Ascending aorta (tissue), 2 donors: ENCODE measurements at places on chromosomes 4 and X.

DNA sequence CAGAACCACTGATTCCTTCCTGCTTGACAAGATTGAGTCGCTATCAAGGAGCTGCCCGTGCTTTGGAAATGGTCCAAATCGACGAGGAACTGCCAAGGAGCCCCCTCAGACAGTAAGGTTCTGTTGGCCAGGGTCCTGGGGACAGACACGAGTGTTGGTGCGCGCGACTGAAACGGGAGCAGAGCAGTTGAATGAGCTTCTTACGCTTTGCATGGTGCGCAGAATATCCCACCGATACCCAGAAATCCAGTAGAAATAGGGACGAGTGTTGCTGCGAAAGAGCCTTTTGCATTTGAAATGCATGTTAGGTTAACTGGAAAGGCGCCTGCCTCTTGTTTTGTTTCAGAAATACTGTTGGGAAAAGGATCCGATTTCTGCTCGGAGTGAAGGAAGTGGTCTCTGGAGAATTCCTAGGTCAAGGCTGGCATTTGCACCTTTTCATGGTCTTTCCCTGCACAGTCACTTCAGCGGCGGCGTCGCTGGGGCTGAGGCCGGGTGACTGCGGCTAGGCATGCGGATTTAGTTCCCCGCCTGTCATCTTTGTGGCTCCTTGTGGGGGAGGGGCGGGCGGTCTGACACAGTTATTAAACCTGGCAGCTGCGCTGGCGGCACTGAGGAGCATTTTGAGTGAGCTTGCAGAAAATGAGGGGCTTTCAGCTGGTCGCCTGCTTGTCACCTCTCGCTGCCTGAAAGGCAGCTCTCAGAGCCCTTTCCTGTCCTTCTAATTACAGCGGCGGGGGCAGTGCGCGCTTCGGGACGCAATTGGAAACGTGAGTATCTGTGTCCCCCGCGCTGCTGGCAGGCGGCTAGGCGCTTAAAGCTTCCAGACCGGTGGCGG lies 51.5 kb upstream of the TRIM2 start:
- DNase-seq: peak; percentile 71

GRCh38 chr4:24330172-24330571 lies 254.2 kb downstream of the DHX15 start:
- DNase-seq: no peak

GRCh38 chr4:76562161-76562560 lies 127.1 kb downstream of the SHROOM3 start:
- DNase-seq: no peak

DNA sequence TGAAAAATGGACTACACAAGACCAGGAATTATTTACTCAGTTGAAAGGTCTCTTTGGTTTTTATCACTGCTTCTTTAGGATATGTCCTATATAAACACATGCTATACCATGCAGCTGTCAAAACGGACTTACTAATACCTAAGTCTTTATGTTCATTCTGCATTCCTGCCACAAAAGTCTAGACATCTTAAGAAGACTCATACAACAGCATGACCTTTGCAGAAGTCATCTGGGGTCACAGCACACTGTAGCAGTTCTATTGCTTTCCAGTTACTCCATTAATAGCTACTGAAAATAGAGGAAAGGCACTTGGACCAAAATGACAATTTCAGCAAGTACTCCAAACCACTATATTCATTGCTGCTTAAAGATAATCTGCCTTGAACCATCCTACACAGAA lies 53.2 kb downstream of the DDX60 start:
- no peak for DNase-seq

- DNase-seq: no peak
These were observed 31.3 kb downstream of the IL13RA2 start for GRCh38 chrX:114985967-114986592.

DNA sequence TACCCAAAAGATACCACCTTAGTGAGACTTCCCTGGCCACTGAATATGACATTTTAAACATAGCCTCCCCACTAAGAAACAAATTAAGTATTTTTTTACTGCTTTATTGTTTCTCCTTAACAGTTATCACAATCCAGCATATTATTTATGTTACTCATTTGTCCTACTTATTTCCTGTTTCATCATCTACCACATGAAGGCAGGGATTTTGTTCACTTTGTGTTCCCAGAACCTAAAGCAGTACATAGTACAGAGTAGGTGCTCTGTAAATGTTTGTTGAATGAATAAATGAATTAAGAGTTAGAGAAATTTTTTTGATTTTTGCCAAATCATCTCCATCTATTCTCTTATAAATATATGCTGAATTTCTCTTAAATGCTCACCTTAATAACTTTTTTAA lies 318.4 kb upstream of the GIMD1 start:
- no peak for DNase-seq

DNA sequence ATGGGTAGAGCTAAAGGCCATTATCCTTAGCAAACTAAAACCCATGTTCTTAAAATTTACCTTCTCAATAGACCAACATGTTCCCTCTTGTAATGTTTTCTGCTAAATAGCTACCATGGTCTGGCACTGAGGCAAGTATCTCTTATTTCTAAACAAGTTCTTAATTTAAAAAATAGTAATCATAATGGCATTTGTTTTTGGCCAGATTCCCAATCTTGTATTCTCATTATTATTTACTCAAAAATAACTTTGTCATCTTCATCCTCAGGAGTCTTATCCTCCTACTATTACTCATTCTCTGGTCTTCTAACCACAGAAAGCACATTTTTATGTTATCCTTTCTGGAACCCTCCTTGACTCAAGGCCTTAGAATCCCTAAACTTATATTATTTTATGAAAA lies 931.2 kb downstream of the CCSER1 start:
- no peak for DNase-seq

DNA sequence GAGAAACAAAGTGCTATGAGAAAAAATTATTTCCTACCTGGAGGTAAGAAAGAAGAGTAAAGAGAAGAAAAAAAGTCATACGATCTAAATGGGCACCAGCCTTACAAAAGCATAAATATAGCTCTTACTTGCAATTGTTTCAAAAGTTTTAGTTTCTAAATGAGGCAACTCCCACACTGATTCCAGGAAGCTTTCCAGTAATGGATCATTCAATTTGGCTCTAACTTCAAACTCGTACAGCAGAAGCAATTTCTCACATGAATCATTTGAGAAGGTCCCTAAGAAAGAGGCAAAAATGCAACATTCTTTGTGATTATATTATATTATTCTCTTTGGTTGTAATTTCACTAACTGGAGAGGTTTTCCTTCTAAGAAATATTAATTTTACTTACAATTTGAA lies 109.9 kb downstream of the DLG3 start:
- DNase-seq: no peak

DNA sequence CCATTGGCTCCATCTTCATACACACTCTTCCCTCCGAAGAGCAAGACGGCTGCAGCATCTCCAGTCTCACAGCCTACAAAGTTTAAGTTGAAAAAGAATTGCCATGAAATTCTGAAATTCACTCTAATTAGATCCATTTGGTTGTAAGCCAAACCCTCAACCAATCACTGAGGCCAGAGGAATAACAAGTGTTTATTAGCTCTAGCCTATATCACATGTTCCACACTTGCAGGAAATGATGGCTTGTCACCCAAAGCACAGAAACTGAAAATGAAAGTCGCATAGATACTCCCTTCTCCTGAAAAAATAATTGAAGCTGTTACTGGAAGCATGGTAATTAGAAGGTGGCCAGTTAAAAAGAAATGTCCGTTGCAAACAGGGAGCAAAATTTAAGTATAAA lies 1071.8 kb downstream of the CCSER1 start:
- DNase-seq: no peak

DNA sequence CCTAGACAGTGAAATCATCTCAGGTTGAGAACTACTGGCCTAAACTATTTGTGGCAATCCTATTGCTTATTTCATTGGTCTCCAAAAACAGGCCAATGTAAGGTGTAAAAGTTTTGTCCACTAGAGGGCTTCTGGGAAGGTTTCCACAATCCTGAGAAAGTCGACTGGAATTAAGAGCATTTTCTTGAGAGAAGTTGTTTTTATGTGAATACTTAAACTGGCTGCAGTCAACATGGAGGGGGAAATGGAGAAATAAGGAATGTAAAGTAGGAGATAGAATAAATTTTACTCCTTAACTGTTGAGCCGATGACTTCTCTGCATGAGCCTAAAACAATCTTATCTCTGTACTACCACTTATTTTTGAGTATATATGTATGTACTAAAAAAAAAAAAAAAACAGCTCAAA lies 11.0 kb upstream of the EIF4E start:
- DNase-seq: no peak

DNA sequence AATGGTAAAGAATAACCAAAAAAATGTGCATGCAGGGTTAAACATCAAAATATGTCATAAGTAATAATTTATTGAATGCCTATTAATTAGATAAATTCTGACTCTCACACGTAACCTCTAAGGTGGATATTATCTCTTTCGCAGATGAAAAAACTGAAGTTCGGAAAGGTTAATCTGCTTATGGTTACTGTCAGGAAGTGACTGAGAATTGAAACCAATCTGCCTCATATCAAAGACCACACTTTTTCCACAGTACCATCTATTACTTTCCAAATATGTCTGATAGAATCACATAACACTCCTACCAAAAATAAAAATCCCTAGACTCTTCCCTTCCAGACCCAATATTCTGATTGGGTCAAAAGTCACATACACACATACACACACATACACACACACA lies 6.2 kb downstream of the CHIC2 start:
- no peak for DNase-seq

- DNase-seq: no peak
These were observed 5.1 kb downstream of the DTHD1 start for GRCh38 chr4:36286481-36286871.

DNA sequence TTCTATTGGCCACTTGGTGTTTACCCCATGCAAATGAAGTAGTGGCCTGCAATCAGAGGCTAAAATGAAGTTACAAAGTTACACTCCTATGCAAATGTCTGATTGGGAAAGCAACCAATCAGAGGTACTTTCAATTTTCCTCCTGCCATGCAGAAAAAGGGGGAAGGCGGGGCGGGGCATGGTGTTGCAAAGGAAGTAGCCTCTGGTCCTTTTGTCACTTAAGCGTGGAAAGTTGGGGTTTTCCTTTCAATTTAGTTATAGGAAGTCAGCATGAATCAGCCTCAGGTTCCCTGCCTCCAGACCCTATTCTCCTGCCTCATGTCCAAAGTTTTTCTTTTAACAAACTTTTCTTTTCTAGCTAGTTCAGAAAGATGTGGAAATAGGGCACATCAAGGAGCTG lies 69.3 kb downstream of the GPC4 start:
- DNase-seq: no peak

DNA sequence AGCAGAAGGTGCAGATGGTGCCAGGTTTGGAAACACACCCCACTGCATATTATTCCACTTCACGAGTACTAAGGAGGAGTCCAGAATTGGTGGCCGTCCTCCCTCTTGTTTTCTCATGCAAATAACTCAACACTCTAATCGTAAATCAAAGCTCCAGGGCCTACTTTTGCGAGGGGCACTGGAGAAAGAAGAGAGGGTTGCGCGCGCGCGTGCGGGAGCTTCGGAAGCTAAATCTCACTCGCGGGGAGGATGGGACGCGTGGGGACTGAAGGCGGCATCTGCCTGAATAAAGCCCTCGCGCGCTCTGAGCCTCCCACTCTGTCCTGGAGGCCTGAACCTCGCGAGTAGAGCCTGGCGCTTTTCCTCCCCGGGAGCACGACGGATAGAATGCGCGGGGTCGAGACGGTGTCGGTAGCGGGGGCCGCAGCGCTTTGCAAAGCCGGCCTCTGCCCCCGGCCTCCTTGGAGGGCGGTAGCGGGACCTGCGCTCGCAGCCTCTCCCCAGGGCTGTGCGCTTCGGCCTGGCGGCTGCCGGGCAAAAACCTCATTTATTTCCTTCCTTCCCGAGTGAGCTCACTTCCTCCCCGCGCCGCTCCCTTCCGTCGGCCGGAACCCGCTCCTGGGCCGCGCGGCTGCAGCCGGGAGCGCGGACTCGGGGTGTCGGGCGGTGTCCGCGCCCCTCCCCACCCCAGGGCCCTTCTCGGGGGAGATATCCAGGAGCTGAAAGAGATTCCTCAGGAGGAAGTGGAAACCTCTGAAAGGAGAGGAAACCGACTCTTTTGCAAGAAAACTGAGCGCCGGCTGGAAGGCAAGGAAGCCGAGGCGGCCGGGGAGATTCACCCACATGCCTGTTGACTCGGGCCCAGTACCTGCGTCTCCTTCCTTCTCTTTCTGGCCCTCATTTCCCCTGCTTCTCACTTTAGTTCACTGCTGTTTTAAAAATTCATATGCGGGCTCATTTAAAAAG lies 20.7 kb downstream of the HAND2 start:
- DNase-seq: no peak

- no peak for DNase-seq
These were observed 85.8 kb upstream of the PUDP start for GRCh38 chrX:7233580-7234406.
